ENCODE measurements at places on chromosomes 13 and 19.

- DNase-seq: no peak
Observed at GRCh38 chr19:55644842-55645511, 1.5 kb downstream of the ZNF581 start.

- DNase-seq: no peak
Observed at GRCh38 chr13:110746438-110746837, 32.9 kb downstream of the ING1 start.

- DNase-seq: no peak
Observed at GRCh38 chr19:8457209-8457608, 12.4 kb downstream of the HNRNPM start.

- DNase-seq: no peak
Observed at GRCh38 chr13:97015661-97016350, 21.5 kb upstream of the OXGR1 start.

DNA sequence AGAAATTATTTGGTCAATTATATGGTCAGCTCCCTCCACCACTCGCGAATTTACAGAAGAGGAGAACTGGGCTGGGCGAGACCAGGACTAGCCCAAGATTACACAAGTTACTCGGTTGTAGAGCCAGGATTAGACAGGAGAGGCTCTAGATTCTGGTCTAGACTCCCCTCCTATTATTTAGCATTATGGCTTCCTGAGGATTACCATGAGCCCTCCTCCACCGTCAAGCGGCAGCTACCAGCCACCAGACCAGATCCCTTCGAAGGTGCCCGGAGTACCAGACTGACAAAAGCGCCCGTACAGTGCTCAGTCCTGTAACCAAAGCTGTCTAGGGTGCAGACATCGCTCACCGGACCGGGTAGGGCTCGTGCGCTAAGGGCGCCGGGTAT lies 497 bp upstream of the MLNR start:
- DNase-seq: no peak

DNA sequence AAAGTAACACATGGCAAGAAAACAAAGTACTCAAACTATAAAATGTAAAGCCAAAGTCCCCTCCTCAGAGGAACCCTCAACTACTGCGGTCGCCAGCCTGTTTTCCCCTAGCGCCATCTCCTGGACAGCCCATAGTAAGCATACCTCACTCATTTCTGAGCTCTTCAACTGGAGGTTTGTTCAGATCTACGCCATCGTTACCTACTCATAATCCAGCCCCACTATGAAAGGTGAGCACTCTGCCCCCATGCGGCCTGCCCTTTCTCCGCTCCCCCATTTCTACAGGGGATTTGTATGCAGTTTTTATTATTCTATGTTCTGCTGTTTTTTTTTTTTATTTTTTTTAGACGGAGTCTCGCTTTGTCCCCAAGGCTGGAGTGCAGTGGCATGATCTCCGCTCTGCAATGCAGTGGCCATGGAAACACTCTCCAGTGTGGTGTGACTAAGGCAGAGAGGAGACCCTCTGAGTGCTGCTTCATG lies 26.2 kb downstream of the OPA3 start:
- peak; percentile 40 for DNase-seq

DNA sequence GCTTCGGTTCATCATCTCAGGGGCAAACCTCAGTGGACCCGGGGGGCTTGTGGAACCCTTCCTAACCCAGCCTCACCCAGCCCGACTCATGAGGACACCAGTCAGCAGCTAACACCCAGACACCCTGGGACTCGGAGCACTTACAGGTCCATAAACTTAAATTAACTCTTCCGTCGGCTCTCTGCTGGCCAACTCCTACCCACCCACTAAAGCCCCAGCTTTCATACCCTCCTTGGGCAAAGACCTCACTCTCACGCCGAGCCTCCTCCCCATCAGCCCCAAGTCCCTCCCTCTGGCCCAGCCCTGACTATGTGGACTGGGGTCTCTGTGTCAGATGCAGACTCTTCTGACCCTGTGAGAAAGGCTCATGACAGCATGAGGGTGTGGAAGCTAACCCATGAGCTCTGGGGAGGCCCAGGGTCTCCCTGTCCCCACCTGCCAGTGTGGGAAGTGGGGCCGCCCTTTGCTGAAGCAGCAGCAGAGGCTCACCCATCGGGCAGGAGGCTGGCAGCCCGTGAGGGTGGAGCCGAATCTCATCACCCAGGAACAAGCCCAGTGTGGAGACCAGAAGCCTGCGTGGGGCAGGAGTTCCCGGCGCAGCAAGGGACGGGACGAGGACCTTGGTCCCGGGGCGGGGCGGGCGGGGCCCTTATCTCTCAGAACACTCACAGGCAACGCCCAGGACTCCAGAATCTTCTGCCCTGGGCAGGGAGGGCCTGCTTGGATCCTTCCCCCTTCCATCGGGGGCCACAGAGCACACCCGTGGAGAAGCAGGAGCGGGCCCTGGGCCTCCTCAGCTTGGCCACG lies 19.8 kb downstream of the TCF3 start:
- no peak for DNase-seq

- DNase-seq: no peak
Observed at GRCh38 chr13:105502193-105502592, 1033.3 kb downstream of the EFNB2 start.

DNA sequence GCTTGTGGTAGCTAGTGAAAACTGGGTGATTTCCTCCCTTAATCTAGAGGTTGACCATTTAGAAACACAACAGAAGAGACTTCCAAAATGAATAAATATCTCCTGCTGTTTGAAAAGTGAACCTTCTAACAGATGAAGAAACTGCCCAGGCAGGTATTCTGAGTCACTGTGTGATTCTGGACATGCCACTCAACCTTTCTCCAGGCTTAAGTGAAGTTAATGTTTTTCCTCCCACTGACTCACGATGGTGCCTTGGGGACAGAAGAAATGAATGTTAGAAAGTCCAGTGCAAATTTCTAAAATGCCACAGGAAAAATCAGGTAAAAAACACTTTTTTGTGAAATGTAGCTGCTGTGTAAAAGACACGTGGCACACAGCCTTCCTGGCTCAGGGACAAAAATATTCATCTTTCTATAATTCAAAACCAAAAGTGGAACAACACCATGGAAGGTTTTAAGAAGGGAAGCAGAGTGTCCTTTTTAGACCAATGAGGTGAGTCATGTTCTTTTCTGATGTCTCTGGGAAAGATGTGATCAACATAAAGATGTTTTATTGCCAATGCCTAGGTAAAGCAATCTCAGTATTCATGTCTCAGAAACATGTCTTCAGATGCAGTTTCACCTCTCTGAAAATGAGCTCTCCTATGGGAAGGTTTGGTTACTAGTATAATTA lies 9.1 kb downstream of the UBE2L5 start:
- DNase-seq: peak; percentile 86

DNA sequence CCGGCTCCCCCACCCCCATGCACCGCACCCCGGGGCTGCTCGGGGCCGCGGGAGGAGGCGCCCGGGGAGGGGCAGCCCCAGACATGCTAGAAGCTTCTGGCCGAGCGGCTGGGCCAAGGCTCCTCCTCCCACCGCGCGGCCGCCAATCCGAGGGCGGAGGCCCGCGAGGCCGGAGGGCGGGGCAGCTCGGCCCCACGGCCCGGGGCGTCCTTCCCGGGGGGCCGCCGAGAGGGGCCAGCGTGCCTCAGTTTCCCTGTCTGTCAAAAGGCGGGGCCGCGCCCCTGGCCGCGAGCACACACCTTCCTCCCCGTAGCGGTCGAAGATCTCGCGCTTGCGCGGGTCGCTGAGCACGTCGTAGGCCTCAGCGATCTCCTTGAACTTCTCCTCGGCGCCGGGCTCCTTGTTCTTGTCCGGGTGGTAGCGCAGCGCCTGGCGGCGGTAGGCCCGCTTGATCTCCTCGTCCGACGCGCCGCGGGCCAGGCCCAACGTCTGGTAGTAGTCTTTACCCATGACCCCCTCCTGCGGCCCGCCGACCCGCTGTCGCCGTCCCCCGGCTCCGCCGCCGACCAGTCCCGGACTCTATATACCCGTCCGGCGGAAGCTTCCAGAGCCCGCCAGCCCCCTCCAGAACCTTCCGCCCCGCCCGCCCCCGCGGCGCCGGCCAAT lies at the start of gene DNAJB1:
Gene DNAJB1, minus strand, starts transcription at position 558 of the 666 bp plus-strand sequence. Its CDS starts 48 bp downstream, at position 510.
- peak; percentile 93 for DNase-seq

DNA sequence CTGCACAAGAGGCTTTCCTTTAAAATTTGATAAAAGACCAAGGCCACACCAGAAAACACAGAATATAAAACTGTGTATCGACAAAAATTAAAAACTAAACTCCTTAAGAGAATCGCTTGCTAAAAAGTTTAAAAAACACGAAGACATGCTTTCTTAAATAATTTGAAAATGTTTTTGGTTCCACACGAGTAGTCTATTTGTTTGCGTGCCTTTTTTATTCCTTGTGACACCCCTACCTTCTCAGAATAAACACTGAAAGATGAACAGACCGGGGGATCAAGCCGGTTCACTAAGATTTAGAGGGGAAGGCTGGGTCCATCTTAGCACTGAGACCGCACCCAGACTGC lies 256.4 kb upstream of the STARD13 start:
- DNase-seq: no peak

DNA sequence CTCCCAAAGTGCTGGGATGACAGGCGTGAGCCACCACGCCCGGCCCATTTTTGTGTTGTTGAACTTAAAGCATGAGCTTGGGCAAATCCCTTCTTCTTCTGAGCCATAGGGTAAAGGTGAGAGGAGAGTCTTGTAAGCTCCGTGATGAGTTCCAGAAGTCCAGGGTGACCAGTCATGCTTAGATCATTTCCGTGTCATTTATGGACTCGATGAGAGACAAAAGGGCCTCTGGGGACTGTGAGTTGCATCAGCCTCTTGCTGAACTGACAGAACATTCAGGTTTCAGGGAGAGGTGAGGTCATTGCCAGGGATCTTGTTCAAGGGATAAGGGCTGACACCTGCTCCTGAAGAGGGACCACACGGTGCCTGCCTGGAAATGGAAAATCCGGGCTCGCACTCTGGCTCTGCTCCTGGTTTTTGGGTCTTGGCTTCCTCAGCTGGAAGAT lies 53.6 kb downstream of the GADD45B start:
- peak; percentile 98 for DNase-seq

DNA sequence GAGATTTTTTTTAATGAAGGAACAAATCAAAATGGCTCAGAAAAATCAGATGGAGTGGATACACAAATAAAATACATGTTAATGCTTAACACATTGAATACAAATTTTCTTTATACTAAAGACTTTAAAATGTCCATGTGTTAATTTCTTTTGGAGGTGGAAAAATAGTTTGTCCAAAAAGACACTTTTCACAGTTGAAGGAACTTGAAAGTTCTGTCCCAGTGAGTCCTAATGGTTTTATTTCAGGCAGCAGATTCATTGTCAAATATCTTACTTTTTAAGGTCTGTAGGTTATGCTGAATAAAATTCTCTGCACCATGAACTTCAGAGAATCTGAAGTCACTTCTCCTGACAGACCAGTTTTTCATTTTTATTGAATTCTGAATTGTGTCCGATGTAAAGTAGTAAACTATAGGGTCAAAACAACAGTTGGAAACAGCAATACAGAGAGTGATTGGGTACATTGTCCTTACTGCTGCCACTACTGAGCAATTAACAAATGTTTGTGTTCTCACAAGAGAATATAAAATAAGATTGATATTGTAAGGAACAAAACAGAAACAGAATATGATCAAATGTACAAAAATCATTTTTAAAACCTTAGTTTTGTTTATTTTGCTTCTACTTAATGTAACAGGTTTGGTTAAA lies 1.6 kb downstream of the LPAR6 start:
- DNase-seq: no peak

DNA sequence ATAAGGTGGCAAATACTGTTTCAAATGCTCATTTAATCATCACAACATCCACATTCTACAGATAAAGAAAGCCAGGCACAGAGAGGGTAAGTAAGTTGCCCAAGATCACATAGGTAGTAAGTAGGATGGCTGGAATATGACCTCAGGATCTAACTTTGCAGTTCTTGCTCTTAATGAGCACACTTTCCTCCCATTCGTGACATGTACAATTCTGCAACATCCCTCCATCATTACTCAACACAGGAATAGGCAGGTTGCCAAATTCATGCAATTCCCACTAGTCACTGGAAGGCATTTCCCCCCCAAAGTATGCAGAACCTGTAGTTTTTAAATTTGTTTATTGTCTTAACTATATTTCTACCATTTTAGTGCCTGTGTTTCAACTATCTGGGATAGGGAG lies 109.2 kb downstream of the OLFM4 start:
- DNase-seq: no peak

GRCh38 chr13:99390601-99391000 lies 83.4 kb upstream of the GPR183 start:
- DNase-seq: no peak

- DNase-seq: no peak
Observed at GRCh38 chr19:3785451-3785937, 687 bp downstream of the MATK start.

- no peak for DNase-seq
Observed at GRCh38 chr19:3474010-3474409, 6.3 kb downstream of the SMIM24 start.

DNA sequence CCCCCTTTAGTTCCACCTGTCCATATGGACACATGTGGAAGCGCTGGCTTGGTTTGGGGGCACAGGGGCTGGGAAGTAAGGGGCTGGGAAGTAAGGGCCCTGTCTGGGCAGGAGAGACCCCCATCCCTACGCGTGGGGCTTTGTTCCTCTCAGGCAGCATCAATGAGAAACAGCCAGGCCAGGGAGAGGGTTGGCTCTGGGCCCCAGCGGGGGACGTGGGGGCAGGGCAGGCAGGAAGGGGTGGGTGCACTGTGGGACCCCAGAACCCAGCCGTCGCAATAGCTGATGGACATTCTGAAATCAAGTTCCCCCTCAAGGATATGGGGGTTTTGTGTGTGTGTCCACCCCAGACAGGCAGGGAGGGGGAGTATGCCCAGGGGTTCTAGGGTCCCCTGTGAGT lies 1.2 kb downstream of the NCAN start:
- DNase-seq: no peak

GRCh38 chr13:42969565-42970172 lies 22.4 kb downstream of the EPSTI1 start:
- peak; percentile 40 for DNase-seq

GRCh38 chr19:7480970-7481255 lies 7.9 kb downstream of the PEX11G start:
- no peak for DNase-seq
